ENCODE measurements at places on chromosomes 4 and X.

DNA sequence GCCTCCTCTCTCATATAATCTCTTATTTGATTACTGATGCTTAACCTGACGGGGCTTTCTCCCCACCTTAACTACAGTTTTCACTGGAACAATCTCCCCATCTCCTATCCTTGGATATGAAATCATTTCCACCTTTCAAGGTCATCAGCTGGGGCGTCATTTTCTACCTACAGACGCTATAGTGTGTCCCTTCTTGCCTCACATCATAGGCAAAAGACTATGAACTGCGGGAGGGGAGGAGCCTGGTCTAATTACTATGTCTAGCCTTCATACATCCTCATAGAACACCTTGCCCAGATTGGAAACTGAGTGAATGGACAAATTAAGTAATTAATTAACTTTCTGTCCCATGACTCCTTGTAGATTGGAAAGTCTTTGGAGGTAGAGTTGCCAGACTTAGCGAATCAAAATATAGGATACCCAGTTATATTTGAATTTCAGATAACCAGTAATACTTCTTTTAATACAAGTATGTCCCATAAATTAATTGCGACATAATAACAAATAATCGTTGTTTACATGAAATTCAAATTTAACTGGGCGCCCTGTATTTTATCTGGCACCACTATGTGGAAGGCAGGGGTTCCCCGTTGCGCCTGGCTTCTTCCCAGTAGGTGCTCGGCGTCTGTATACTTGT lies 752 bp upstream of the ATP6AP2 start:
- no peak for DNase-seq

DNA sequence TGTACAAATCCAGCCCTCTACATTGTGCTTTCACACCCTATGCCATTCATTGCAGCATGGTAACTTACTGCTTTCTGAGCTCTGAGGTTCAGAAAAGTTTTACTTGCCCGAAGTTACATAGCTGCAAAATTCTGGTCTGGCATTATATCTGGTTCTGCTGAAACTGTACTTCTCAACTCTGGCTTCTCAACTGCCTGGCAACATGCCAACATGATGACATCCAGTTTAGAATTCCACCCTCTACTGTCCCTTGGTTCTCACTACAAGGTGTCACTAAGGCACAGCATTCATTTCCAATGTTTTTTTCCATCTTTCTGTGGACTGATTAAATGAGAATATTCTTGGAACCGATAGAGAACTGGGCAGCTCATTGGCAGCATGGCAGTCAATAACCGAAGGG lies 242.9 kb upstream of the PRPS2 start:
- DNase-seq = no peak

DNA sequence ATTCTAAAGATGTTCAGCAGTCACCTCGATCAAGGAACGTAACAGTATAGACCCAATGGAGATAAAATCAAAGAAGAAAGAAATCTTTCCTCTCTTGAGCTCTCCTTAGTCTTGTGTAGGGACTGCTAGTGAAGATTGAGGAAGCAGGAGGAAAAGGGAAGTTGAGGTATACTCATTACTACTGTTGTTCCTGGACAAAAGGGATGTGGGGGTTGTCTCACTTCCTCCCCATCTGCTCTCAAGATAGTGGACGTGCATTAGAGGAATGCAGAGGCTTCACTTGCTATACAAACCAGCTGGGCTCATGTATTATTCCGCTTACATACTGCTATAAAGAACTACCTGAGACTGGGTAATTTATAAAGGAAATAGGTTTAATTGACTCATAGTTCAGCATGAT lies 208.9 kb upstream of the ARHGEF9 start:
- DNase-seq = no peak

DNA sequence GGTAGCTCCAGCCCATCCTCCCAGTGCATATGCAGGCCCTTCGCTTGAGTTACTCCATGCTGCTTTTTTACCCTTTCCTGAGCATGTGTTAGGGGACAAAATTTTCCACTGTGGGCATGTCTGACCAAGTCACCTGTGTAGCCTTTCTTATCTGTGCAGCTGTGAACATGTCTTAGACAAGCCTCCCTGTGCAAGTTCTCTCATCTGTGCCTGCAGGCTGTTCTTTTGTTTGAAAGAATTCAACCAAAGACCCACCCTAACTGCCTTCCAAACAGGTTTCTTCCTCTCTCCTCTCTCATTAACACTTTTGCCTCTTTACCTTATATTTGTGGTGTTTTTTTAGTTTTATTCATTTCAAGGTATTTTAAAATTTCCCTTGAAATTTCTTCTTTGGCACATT lies 53.2 kb upstream of the SPIN4 start:
- DNase-seq = no peak

DNA sequence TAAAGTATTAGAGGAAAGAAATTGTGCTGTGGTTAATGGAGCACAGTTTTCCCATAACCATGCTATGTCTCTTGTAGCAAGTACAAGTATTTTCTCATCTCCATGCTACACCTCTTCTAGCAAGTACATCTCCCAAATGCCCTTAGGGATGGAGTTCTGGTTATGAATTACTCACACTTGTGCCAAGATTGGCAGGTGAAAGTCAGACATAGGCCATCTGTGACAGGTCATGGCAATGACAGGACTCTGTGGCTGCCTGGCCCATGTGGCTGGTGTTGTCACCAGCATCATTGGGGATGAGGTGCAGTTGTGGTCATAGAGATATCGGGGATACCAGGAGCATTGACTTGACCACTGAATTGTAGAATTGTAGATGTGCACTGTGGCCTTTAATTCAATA lies 310.2 kb downstream of the FAT4 start:
- no peak for DNase-seq

DNA sequence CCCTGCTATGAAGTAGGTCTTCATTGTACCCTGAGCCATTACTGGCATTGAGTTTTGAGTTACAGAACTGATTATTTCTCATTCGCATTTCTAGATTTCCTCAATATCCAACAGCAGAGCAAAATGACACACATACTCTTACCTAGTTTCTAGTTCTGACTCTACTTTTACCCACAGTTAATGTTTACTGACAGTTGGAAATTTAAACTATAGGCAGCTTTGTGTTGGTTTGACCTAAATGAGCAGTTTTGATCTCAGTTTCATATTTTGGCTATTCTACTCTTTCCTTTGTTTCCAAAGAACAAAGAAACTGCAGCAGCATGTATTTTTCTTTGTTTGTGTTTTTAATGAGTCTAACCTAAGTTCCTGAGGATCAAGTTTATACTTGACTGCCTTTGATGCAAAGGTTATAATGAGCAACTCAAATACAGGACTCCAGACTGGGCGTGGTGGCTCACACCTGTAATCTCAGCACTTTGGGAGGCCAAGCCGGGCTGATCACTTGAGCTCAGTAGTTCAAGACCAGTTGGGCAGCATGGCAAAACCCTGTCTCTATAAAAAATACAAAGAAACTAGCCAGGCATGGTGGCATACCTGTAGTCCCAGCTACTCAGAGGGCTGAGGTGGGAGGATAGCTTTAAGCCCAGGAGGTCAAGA lies 30.4 kb downstream of the TXK start:
- no peak for DNase-seq

DNA sequence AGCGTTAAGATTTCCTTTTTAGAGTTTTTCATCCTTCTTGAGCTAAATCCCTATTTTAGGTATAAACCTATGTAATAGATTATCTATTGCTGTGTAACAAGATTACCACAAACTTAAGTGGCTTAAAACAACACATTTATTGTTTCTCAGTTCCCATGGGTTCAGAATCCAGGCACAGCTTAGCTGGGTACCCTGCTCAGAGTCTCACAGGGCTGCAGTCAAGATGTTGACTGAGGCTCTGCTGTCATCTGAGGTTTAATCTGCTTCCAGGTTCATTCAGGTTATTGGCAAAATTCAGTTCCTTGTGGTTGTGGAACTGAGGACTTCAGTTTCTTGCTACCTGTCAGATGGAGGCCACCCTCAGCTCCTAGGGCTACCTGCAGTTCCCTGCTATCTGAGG lies 60.9 kb downstream of the GK start:
- no peak for DNase-seq

GRCh38 chr4:127686658-127687057 lies 43.5 kb upstream of the SLC25A31 start:
- DNase-seq = no peak

GRCh38 chr4:73741750-73742489 lies 1.6 kb downstream of the CXCL8 start:
- DNase-seq = no peak

DNA sequence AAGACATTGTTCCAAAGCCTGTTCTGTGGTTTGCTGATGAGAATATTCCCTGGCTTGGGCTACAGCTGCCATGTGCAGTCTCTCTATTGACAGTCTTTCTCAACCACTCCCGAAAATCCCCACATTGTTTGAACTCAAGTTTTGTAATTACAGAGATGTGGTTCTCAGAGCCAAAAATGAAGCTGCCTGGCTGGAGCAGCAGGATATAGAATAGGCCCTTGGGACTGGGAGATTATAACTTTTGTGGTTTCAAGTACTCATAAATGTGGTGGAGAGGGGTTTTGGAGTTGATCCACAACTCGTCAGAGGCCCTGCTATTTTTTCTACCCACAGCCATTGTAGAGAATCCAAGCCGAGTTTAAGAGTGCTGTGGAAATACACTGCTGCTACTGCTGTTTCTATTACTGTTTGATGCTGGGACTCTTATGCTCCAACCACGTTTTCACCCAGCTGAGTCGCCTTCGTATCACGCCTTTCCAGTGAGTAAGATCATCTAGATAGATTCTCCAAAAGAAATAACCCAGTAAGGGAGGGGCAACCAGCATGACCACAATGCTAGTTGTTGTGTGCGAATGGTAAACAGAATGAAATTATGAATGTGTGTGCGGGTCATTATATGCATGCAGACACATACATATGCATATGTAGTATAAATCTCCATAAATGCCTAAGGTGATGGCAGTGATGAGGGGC lies 57.1 kb upstream of the ATXN3L start:
- DNase-seq = no peak

- DNase-seq = no peak
These were observed 45.7 kb upstream of the SLC34A2 start for GRCh38 chr4:25609976-25610375.

DNA sequence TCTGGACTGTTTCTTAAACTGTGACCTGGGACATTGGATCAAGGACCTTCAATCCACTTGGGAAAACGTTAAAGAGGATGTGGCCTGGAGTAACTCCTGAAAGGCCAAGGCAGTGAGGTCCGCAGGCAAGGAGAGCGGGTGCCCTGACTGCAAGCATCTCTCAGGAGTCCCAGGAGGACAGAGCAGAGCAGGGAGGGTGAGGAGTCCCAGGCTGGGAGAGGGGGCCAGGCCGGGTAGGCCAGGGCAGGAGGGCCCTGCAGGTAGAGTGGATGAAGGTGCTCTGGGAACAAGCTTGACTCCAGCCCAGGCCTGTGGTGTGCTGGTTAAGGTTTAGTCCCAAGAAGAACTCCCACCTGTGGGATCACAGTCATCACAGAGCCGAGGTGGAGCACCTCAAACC lies 13.8 kb downstream of the PNMA6E start:
- no peak for DNase-seq

- no peak for DNase-seq
These were observed 376.1 kb downstream of the FBXW7 start for GRCh38 chr4:152159773-152160172.

DNA sequence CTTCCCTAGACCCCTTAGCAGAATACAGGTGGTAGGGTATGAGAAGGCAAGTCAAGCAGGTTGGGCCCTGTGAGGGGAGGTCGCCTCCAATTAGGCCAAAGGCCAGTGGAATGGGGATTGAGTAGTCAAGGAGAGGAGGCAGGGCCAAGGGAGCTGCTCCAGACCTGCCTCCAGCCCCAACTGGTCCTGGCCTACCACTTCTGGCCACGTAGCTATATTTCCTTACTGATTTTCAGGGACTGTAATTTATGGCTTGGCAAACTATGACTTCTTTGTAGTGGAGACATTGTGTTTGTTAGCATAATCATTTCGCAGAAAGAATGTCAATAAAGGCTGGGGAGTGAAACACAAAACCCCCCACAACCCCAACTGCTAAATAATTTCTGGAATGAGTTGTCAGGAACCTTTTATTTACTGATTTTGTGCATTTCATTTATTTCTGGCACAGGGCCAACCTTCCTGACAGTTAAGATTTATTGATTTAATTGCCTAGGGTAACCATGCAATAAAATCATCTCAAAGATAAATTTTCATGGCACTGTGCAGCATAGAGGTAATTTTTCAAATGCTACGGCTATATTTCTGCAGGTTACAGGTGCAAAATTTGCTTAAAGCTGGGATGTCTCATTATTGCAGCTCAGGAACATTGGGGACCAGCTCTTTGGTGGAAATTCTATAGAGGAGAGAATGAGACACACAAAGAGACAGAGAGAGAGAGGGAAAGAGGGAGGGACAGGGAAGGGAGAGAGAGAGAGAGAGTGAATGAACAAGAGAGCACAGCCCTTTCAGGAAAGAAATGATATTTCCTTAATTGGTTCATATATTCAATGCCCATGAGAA lies 494.9 kb downstream of the IDS start:
- no peak for DNase-seq

GRCh38 chr4:170818786-170819185 lies 729.0 kb upstream of the AADAT start:
- no peak for DNase-seq

All from stimulated activated CD4-positive, alpha-beta T cell treated with anti-CD3 and anti-CD28 coated beads, Interleukin-1b, Interleukin-23, amount 100 ng/mL, for 4 hours (primary cell).